HS-5 (cell line): ENCODE measurements at places on chromosomes 11 and 22.
A peak's percentile ranks its signal among the peaks of the same experiment; 100 is the strongest.

- no peak for DNase-seq
Measured at GRCh38 chr22:50399751-50400331, 56.7 kb downstream of the PPP6R2 start.

GRCh38 chr11:93169950-93170561 is 27.7 kb downstream of the SLC36A4 start:
- DNase-seq = peak; percentile 10

- DNase-seq = no peak
Measured at GRCh38 chr11:41281131-41281742, 178.2 kb downstream of the LRRC4C start.

- no peak for DNase-seq
Measured at GRCh38 chr11:82867495-82868082, 32.6 kb downstream of the PRCP start.

DNA sequence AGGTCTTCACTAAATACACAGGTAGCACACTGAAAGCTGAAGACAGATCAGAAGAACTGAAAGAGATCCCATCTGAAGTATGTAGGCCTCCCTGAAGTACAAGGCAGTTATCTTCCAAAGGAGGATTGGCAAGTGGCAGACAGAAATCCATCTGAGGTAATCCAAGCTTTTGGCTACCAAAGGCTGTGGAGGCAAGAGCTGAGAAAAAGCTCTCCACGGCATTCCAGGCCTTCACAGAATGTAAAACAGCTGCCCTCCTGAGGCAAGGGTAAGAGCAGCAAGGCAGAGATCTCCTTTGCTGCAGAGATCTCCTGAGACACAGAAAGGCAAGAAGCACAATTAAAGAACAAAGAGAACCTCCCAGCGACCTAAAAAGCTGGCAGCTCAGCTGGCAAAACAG is 19.1 kb downstream of the PIK3C2A start:
- no peak for DNase-seq

- no peak for DNase-seq
Measured at GRCh38 chr22:24834845-24835570, 29.0 kb downstream of the SGSM1 start.

DNA sequence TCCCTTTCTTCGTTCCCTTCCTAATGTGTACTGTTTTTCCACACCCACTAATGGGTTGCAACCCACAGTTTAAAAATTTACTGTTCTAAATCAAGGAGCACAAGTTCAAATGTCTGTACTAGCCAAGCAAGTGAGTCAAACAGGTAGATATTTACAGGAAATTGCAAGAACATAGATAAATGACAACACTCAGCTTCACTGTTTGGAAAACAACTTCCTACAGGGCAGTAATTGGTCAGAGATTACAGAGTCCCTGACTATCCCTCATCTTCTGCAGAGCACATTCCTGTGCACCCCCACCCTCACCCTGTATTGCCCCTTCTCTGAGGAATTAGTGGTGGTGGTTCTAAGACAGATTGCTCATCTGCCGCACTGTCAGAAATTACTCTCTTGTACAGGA is 1.9 kb downstream of the SERPING1 start:
- DNase-seq = no peak

- no peak for DNase-seq
Measured at GRCh38 chr22:32511274-32511673, 36.7 kb downstream of the FBXO7 start.

GRCh38 chr11:5564259-5565019 is 16.1 kb upstream of the OR52H1 start:
- DNase-seq = peak; percentile 18

DNA sequence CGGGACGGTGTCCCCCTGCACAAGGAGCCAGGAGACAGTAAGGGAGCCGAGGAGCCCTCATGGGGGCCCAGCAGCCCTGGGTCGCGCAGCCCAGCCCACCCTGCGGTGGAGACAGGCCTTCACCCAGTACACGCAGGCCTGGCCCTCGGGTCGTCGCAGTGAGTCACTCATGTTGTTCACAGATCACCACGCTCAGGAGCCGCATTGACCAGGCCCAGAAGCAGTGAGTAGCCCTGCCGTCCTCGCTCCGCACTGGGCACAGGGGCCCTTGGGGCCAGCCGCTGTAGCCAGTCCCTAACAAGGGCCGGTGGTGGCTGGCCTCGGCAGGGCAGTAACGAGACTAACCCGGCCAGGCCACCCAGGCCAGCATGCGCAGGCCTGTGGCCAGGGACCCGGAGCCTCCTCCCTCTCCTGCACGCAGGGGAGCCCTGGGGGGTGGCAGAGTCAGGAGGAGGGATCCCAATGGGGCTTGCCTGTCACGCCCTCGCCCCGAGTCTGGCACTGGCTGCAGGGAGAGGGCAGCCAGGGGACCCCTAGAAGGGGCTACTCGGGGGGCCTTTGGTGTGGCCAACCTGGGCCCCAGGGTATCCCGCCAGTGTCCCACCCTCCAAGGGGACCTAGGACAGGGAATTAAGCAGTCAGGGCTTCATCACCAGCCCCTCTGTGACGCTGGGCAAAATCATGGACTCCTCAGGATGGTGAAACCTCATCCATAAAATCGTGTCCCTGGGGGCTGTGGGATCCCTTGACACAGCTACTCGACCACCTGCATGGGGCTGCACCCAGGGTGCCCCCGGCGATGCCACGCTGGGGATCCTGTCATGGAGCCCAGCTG is 10.1 kb upstream of the MRPL23 start:
- no peak for DNase-seq

DNA sequence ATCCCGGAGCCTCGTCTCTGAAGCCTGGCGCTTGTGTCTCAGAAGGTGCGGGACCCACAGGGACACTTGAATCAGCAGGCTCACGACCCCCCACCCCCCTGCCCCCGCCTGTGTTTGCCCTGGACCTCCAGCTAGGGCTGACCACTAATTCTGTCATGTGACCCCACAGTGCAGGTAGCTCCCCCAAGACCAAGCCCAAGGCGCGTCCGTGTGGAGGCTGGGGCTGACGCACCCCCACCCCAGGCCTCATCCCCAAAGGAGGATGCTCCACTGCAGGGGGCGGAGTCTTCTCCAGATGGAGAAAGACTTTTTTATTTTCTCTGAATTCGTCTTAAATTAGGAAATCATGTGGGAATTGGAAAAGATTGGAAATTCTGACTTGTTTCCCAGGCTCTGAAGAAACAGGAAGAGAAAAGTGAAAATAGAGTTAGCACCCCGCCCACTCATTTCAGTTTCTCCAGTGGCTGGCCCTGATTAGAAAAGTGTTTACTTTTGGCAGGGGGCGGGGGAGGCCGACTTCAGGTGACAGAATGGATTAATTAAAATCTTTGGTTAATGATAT is 1.0 kb upstream of the RELA start:
- no peak for DNase-seq

- DNase-seq = no peak
Measured at GRCh38 chr11:47552056-47552565, 821 bp downstream of the CELF1 start.

DNA sequence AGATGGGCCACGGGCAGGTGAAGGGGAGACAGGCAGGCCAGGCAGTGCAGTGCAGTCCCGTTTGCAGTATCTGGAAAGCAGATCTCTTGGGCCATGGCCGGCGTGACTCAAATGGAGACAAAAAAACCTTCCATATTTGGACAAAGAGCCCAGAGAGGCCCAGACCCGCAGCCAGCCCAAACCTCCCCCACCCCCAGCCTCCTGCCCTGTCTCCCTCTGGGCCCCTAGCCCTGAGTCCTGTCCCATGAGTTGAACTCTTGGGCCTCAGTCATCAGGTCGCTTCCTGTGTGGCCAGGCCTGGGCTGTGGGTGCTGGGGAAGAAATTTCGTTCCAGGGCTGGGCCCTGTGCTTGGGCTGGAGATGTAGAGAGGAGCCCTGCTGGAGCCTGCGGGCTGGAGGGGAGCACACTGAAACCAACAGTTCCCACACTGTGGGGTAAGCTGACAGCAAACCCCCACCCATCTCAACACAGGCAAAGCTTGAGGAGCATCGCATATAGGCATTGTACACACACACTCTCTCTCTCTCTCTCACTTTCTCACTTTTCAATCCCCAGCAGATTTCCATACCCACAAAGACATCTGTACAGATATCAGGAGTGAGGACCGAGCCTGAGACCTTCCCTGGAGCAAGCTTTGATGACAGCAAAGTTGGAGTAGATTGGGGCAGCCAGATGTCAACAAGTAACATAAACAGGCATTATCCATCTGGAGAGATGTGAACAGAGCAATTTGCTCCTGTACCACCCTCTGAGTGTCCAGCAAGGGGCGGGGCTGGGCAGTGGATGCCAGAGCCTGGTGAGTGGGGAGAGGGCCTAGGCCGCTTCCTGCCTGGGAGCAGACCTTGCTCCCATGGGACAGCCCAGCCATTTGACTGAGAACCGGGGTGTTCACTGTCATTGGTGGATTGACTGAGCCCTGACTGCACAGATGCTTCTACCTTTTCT is 17.2 kb downstream of the ARHGEF17 start:
- DNase-seq = no peak

DNA sequence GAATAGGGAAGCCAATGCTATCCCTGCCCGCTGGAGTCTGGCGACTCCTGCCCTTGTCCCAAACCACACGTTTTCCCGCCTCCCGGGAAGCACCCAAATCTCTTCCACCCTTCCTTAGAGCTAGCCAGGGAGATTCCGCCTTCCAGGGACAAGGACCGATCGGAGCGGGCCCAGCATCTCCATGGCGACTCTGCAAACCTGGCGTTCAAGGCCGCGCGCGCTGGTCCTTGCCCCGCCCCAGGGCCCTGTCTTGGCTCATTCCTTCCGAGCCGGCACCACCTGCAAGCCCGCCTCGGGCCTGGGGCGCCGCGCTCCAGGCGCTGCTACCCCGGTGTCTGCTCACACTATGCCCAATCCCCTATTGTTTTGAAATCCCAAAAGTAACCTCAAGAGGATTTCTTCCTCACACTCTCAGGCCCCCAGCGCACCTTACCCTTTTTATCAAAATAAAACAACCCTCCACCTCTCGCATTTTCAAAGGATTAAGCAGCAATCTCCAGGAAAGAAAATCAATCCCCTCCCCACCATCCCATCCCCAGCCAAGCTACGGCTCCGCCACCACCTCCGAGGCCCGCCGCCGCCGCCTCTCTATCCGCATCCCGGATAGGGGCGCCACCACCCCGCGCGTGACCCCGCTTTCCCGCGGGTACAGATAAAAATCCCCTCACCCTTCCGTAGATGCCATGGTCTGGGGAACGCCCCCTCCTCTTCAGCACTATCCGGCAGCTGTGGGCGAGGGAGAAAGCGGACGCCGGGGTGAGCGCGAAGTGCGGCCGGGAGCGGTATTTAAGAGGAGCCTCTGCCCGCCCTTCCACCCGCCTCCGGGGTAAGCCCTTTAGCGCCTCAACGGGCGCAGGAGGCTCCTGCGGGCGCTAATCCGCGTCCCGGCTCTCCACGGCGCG is 825 bp downstream of the SLC1A2 start:
- DNase-seq = no peak

- no peak for DNase-seq
Measured at GRCh38 chr11:79471071-79471844, 30.4 kb upstream of the TENM4 start.

DNA sequence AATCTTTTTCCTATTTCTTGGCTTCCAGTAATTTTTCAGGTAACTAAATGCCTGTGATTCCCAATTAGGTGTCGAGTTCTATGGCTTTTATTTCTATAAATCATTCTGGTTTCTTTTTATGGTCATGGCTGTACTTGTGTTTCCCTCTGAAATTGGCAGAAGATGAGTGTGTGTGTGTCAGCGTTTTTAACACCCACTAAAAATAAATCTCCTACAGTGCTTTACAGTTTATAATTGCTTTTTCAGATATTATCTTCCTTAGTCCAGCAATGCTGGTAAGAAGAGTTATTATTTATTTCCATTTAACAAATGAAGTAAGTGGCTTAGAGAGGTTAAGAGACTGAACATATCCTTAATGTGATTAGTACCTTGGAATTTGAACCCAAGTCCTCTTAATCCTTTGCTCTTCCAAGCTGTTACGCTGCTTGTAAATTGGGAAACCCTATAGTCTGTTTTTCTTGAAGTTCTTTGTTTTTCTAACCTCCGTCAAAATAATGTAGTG is 125.2 kb downstream of the TEAD1 start:
- no peak for DNase-seq

- no peak for DNase-seq
Measured at GRCh38 chr11:104999721-105000120, 23.2 kb downstream of the CASP5 start.

DNA sequence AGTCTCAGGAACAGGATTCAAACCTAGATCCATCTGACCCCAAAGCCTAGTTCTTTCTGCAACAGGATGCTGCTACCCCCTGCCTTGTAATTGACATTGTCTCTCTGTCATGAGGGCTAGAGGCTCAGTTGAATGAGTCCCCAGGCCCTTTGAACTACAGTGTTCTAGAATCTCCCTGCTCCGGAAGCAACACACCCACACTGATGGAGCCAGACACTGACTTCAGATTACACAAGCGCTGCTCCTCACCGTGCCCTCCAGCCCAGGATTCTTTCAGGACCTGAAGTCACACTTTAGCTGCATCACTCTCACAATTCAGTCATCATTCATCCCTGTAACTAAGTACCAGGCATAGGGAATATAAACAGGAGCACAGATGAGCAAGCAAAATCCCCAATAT is 69.6 kb downstream of the RAB30 start:
- no peak for DNase-seq

- no peak for DNase-seq
Measured at GRCh38 chr11:117229931-117230285, 2.0 kb downstream of the PCSK7 start.

- DNase-seq = no peak
Measured at GRCh38 chr11:27319072-27319471, 43.9 kb downstream of the CCDC34 start.

DNA sequence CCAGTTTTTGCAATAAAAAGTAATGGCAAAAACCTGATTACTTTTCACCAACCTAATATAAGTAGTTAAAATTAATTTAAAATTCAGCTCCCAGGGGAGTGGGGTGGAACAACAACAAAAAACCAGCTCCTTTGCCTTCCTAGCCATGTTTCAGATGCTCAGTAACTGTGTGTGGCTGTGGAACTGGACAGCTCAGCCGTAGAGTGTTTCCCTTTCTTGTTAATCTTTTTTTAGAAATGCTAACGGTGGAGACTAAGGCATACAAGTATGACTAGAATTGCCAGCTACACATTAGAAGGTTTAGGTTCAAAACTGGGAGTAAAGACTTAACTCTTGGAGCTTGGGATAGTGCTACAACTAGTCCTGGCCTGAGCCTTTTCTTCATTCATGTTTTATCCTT is 45.0 kb downstream of the PPP6R3 start:
- DNase-seq = no peak

- DNase-seq = no peak
Measured at GRCh38 chr11:38153985-38154384, 1555.9 kb upstream of the RAG2 start.

- DNase-seq = no peak
Measured at GRCh38 chr22:37233751-37234631, 10.1 kb downstream of the RAC2 start.

DNA sequence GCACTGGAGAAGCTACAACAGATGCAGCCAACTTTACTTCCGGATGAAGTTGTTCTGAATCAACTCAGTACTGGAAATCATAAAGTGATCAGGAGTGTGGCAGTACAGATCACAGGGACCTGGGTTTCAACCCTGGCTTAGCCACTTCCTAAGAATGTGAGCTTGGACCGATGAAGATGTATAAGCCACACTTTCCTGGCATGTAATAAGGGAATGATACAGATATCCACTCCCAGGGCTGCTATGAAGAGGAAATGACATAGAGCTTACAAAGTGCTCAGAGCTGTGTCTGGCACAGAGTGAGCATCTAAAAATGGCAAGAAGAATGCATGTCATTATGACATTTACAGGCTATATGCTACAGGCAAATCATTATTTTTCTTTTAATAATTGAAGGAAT is 378.7 kb downstream of the NTM start:
- DNase-seq = peak; percentile 92

GRCh38 chr22:35328472-35328885 is 28.8 kb downstream of the TOM1 start:
- DNase-seq = no peak

- no peak for DNase-seq
Measured at GRCh38 chr11:127105593-127106541, 105.3 kb upstream of the KIRREL3 start.
